ENCODE measurements at places on chromosomes 16 and 17.

- DNase-seq, result no peak
Observed at GRCh38 chr17:32746698-32747097, 130.2 kb downstream of the MYO1D start.

- DNase-seq, result no peak
Observed at GRCh38 chr16:67161595-67162058, 1.9 kb downstream of the FBXL8 start.

DNA sequence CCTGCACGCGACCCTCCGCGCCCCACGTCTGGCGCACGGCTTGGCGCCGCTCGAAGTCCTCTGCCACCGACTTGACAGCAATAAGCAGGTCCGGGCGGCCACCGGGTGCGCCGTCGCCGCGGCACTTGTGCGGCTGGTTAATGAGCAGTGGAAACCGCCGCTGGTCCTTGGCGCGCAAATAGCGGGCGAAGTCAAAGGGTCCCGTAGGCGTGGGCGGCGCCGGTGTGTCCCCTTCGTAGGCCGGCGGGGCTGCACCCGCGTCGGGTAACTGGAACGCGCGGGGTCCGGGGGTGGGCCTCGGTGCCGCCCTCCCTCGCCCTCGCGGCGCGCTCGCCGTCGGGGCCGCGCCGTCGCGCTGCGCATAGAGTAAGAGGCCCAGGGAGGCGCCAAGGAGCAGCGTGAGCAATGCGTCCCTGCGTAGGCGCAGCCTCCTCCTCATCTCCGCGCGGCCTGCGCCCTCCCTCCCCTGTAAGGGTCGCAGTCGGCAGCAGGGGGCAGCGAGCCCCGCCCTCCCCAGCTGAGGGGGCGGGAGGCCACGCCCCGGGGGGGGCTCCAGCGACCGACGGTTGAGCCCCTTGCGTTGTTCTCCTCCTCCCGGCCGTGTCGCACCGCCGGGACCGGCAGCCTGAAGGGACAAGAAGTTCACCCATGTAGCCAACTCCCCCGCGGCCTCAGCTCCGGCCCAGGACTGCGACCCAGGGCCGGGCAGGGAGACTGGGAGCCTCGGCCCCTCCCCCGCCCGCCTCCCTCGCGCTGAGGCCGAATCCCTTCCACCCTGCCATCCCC lies 558 bp downstream of the B3GNT9 start:
- DNase-seq, result peak; percentile 14

- no peak for DNase-seq
Observed at GRCh38 chr17:42340691-42341127, 47.5 kb downstream of the STAT3 start.

- DNase-seq, result no peak
Observed at GRCh38 chr16:67050796-67051195, 21.8 kb downstream of the CBFB start.

GRCh38 chr16:71709229-71709781 lies 15.2 kb downstream of the PHLPP2 start:
- DNase-seq, result no peak

DNA sequence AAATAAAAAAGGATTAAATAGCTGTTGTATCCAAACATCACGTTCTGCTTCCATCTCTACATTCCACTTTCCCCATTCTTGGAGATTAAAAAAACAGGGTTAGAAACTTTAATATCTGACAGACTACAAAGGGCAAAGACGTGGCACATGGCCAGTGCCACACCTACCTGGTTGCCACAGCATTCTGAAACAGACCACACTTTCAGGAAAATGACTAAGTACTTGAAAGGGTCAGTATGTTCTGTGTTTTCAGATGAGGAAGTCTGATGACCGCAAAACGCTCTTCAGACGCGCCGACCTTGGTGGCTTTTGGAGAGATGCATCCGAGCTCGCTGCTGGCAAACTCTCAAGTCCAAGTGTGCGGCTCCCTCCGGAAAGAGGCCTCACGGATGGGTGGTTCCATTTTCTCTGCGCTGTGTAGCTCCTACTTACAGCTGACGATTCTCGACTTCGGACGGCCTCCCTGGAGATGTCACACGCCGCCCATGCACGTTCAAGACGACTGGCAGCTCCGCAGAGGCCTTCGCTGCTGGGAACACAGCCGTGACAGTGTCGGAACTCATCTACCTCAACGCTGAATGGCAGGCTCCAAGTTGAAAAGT lies 15.5 kb downstream of the MAP1LC3B start:
- no peak for DNase-seq

DNA sequence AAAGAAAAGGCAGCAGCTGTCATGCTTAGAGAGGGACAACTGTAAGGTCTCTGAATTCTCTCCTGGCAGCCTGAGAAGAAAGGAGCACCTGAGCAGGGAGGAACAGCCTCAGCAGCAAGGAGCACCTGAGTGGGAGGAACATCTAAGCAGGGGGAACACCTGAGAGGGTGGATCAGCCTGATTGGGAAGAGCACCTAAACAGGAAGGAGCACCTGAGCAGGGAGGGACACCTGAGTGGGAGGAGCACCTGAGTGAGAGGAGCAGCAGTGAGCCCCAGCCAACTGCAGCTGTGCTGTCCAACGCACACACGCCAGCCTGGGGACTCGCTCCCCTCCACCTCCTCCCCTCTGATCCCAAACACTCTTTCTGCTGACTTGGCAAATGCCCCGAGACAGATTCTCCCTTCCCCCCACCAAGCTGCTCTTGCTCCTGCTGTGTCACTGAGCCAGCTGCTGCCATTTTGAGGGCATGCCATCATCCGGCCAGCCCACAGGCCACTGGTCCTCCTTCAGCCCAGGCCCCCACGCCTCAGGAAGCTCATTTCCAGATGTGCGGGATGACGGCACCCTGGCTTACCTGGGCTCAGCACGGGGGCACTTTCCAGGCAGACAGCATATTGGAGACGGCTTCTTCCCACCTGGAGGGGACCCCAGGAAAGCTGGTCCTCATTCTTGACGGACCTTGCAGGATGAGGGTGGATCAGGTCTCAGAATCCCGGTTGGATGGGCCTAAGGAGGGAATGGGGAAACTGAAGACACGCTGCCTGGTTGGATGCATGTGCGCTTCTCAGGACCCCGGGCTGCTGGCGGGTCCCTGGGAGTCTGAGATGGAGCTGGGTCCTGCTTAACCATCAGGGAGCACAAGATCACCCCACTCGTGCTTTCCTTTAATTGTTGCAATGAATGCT lies 57.7 kb upstream of the RBFOX3 start:
- DNase-seq, result no peak

DNA sequence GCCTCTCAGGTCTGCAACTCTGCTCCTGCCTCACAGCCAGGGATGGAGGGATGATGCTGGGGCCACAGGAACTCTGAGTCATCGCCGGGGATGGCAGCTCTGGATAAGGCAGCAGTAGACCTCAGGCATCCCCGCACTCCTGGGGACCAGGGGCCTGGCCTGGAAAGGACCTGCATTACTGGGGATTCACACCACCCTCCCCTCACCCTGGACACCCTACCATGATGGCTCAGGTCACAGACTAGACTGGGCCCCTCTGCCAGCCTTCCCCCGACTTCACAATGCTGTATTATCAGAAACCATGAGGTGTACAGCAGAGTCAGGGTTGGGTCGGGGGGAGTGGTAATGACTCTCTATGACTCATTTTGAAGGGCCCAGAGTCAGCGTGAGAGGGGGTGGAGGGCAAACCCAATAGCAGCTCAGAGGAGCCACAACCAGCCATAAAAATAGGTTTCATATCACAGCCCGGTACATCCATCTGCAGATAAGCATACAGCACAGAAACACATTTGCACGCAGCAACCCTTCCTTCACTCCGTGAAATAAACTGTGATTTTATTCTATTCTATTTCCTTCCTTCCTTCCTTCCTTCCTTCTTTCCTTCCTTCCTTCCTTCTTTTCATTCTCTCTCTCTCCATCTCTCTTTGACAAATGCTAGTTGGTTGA lies 28.8 kb downstream of the DYNLRB2 start:
- no peak for DNase-seq

- no peak for DNase-seq
Observed at GRCh38 chr16:23909792-23910418, 74.1 kb downstream of the PRKCB start.

- no peak for DNase-seq
Observed at GRCh38 chr17:80005360-80006338, 30.0 kb downstream of the TBC1D16 start.
